ENCODE measurements at places on chromosomes 13 and 19. TPM values are rescaled to one million over a fixed set of nuclear protein-coding genes. Genes with fewer than 3 reads are reported as not detected.
A peak's percentile ranks its signal among the peaks of the same experiment; 100 is the strongest.

GRCh38 chr19:33804021-33804799 lies 7.5 kb downstream of the KCTD15 start:
- peak; percentile 87 for DNase-seq

LYPD4 gene
- not detected for total RNA-seq

- DNase-seq = no peak
Measured at GRCh38 chr19:48218997-48219396, 36.7 kb downstream of the CARD8 start.

GRCh38 chr19:34960940-34961679 lies 2.9 kb downstream of the ZNF792 start:
- DNase-seq = no peak

MYH14 gene
- total RNA-seq = not detected

DNA sequence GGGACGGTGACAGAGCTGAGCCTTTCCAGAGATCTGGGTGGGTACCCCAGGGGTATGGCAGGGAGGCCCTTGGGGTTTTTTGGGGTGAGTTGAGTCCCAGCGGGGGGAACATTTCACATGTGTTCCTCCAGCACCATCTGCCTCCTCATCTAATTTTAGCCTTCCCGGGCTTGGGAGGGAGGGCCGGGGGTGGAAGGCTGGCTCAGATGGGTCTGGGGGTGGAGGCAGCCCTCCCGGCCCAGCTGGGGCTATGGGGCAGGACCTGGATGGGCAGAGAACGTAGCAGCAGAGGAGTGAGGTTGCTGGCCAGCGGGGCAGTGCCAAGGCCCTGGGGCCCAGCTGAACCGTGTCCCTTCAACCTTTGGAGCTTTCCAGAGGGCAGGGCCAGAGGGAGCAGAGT lies 23.5 kb downstream of the ADGRL1 start:
- DNase-seq = no peak

C19orf67 gene
- 0.27 TPM for total RNA-seq

- DNase-seq = peak; percentile 51
Measured at GRCh38 chr13:93217721-93218261, 8.8 kb upstream of the GPC6 start.

LILRB4 gene
- total RNA-seq = not detected

IQCN gene
- 4.4 TPM for total RNA-seq

DNA sequence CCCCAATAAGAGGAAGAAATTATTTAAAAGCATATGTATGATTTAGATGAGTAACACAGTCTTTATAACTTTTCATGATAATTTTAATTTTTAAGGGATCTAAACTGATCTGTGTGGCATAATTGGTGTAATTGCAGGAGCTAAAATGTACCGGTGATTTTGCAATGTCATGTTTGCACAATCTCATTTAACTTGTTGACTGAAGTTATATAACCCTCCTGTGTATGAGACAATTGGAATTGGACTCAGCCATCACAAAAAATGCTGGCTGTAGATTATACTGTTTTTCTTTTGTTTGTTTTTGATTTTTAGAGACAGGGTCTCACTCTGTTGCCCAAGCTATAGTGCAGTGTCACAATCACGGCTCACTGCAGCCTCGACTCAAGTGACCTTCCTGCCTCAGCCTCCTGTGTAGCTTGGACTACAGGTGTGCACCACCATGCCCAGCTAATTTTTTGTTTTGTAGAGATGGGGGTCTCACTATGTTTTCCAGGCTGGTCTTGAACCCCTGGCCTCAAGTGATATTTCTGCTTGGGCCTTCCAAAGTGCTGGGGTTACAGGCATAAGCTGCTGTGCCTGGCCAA lies 26.1 kb downstream of the FGF9 start:
- DNase-seq = no peak

PSG7 gene
- total RNA-seq = not detected

DNA sequence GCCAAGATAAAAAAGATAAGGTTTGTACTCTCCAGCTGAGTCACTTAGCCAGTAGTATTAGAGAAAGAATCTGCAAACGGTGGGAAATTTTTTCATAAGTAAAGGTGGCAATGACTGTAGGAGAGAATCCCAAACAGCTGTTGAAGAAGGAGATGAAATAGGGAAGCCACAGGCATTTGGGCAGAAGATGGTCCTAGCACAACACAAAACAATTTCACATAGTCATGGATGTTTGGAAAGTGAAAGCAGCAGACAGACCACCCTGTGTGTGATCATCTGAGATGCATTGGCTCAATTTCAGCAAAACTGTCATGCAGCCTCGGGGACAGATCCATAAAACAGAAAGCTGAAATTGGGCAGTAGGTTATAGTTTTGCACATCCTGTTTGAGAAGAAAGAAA lies 2832.4 kb downstream of the PCDH9 start:
- DNase-seq = peak; percentile 9

CCNE1 gene
- total RNA-seq = 5.6 TPM

GRCh38 chr19:55901369-55902079 lies 30.6 kb downstream of the NLRP13 start:
- no peak for DNase-seq

DNA sequence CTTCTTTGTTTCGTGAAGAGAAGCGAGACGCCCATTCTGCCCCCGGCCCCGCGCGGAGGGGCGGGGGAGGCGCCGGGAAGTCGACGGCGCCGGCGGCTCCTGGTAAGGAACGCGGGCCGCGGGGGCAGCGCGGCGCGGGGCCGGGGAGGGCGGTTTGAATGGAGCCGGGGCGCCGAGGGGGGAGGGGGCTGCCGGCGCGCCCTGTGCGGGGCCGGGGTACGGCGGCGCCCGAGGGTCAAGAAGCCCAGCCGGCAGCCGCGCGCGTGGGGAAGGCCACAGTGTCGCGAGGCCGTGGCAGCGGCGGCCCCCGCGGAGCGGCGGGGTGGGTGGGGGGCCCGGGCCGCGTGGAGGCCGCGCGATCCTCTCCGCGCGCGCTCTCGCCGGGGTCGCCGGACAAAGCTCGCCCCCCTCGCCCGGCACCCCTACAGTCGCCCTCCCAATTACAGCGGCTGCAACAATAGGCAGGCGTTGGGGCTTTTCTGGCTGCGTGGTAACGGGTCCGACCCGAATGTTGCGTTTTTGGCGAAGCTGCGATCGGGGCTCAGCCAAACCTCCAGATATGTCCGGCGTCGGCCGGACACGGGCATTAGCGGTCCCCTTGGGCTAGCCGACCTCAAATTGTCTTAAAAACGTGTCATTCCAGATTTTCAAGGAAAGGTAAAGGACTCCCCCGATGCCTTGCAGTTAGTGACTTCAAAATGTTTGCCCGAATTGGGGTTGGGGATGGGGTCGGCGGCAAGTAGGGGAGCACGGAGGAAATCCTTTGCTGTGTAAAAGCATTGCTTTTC lies 437 bp downstream of the SMARCA4 start:
- DNase-seq = peak; percentile 28

DNA sequence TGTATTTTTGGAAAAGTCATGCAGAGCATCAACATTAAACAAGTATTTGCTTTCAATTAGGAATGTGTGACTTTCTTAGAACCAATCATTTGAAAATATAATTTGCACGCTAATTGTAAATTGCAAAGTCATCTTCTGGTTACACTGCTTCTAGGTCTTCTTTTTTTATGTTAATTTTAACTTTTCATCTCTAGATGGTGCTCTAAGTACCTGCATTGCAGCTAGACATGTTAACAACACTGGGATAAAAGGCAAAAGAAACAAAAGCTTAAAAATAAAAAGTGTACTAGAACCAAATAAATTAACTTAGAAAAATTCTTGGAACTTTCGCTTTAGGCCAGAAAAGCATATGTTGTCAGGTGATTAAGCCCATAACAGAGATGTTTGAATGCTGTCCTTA lies 2758.2 kb downstream of the PCDH9 start:
- DNase-seq = peak; percentile 81

DNA sequence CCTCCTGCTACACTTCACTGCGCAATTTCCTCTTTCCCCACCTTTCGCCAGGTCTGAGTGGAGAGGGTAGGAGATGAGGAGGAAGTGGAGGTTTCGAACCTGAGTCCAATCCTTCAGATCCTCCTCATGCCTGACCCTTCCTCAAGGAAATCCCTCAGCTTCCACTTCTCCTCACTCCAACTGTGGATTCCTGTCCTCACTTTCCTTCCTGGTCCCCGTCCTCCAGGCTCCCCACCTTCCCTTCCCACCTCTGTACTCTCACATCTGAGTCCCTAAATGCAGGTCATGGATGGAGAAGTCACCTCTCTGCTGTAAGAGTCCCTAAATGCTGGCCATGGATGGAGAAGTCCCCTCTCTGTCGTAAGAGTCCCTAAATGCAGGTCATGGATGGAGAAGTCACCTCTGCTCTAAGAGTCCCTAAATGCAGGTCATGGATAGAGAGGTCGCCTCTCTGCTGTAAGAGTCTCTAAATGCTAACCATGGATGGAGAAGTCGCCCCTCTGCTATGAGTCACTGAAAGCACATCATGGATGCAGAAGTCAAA lies 3.1 kb downstream of the TMEM86B start:
- DNase-seq = no peak

ZNF627 gene
- 17.3 TPM for total RNA-seq

DNA sequence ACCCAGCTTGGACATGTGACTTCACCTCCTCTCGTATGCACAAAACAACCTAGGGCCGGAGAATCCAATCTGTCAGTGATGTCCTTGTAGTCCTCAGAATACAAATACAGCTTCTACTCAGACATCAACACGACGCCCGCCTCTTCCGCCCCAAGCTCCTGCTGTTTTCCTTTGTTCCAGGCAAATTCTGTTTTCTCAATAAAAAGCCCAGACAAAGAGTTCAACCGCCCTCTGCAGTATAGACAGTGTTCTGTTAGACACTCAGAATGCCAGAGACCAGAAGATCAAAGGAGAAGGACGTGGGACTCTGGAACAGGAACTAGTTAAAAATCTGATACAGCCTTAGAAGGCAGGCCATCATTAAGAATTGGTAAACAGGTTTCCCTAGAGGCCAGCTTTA lies 42.0 kb upstream of the GGACT start:
- DNase-seq = no peak

DNA sequence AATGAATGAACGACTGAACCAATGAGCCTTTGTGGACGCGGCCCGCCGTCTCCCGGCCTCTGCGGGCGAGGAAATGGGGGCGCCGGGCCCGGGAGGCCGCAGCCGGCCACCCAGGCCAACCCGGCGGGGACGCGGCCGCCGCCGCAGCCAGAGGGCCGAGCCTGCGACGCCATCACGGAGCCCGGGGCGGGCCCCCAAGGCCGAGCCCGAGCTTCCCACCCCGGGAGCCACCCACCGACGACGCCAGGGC lies 216 bp downstream of the SUGP2 start:
- DNase-seq = no peak

DNA sequence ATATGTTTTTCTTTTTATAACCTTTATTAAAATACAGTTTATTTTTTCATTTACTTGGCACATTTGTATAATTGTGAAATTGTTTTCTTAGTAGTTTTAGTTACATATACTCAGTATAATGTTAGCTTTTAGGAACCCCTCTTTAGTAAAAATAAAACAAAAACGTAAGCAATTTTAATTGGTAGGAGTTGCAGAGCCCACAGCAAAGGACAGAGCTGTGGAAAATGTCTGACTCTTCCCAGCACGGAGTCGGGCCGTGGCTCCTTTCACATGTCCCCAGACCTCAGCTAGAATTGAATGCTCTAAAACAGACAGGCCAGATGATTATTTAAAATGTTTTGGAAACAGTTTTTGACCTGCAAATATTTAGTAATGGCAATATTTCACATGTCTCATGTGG lies 27.9 kb upstream of the CEACAM21 start:
- DNase-seq = no peak

GRCh38 chr19:30663611-30664174 lies 291.5 kb downstream of the ZNF536 start:
- no peak for DNase-seq

DNA sequence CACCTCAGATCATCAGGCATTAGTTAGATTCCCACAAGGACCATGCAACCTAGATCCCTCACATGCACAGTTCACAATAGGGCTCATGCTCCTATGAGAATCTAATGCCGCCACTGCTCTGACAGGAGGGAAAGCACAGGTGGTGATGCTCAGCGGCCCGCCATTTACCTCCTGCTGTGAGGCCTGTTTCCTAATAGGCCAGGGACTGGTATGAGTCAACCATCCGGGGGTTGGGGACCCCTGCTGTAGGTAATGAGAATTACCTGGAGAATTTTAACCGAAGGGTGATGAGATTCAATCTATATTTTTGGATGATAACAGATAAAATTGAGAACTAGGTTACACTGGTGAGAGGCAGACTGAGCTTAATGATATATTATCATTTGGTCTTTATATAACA lies 101.4 kb downstream of the LACC1 start:
- DNase-seq = no peak

C1QTNF9B gene
- not detected for total RNA-seq

PSG2 gene
- not detected for total RNA-seq

DNA sequence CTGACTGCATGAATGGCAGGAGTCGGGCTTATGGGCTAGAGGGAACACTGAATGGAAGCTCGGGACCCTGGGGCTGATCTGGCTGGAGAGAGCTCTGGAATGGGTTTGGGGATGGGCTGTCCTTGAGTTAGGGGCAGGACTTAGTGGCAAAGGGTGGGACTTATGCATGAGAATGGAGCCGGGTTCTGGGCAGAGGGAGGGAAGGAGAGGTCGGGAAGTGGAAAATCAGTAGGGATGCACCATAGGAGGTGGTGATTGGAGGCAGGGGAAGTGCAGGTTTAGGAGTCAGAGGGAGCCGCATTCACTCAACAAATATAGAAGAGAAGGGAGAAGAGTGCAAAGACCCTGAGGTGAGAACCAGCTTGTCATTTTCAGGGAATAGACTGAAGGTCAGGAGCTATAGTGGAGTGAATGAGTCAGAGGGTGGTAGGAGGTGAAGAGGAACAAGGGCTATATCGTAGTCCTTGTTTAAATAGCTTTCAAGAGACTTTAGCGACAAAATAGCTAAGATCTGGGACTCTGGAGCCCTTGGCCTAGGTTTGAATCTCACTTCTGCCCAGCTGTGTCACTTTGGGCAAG lies 748 bp downstream of the RAB4B start:
- DNase-seq = no peak

DNA sequence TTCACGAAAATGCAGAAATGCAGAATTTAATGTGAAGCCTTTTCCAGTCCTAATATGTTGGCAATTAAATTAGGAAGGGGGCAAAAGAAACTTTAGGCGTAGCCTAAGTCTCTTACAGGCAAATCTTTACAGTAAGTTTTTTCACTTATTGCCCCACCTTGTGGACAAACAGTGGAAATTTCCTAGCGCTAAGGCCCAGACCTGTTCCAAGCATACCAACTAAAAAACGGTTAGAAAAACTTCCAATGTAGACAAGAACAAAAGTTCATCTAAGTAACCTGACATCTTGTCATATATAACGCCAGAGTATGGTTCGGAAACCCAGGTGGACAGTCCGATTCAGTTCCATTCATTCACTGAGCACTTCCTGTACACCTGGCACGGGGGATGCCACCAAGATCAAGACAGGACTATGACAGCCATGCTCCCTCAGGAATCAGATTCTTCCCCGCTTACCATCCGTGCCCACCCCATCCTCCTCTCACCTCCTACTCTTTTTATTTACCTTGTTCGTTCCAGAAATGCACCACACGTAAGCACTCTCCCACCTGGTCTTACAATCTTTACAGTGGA lies 4.9 kb downstream of the ZAR1L start:
- DNase-seq = peak; percentile 85

DNA sequence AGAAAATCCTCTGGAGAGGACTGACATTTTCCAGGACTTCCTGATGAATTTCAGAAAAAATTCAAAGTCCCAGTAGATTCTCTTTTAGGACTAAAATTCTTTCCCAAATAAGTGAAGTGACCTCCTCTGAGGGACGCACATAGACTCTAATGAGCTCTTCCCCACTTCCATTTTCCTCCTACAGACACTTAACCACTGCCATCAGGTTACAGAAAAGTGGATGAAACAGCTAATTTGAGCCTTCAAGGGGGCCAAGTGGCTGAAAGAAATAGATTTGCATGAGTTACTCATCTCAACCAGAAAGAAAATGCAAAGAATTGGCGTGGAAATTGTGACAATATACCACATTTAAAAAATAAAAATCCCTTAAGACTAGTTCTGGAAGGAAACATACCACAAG lies 185.3 kb upstream of the EDNRB start:
- DNase-seq = no peak

CBY2 gene
- not detected for total RNA-seq
